ENCODE measurements at places on chromosomes 5 and 9. TPM values are rescaled to one million over a fixed set of nuclear protein-coding genes. Genes with fewer than 3 reads are reported as not detected.

Gene ADAMTSL2
- 0.68 TPM for polyA plus RNA-seq

Gene ZNF454
- polyA plus RNA-seq: 1.0 TPM

Gene PCDHB15
- polyA plus RNA-seq: 0.66 TPM

DNA sequence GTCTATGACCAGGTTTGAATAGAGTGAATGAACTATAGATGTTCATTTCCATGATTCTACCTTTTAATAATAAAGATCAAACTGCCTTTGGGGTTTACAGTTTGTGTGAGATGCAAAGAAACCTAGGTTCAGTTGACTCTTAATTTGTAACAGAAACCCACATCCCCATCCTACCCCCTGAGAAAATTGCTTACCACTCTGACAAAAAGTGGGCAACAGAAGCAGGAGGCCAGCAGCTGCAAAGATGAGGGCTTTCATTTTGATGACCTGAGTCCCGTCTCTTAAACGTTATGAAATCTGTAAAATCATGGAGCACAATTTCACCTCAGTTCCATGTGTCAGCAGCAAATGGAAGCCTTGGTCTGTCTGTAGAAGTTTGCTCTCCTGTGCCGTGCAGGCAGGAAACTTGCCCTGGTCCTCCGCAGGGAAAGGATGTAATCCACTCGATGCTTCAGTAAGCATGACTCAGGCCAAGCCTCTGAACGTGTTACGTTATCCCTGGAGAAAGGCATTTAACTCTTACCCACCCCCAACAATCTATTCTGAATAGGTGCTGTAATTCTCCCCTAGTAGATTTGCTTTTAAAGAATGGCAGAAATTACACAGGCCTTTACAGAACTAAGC is at the start of gene F2RL2:
Gene F2RL2, minus strand, starts transcription at position 431 of the 624 bp plus-strand sequence. Its CDS starts 173 bp downstream, at position 258.
- no peak within 1 kb of the TSS for H3K4me3 ChIP-seq
- no peaks in the 10 kb centered on the region for H3K36me3 ChIP-seq
- H3K27ac ChIP-seq: no peak within 1 kb of the TSS
- no peaks in the 10 kb centered on the region for H3K4me1 ChIP-seq

- no peak for DNase-seq
- no peak overlapping the region for H3K27ac ChIP-seq
- peaks cover 12% of the 10 kb centered on the region for H3K4me1 ChIP-seq
Observed at GRCh38 chr5:133820507-133820906, 147.9 kb downstream of the C5orf15 start.
